ENCODE measurements at places on chromosomes 1 and 21.

DNA sequence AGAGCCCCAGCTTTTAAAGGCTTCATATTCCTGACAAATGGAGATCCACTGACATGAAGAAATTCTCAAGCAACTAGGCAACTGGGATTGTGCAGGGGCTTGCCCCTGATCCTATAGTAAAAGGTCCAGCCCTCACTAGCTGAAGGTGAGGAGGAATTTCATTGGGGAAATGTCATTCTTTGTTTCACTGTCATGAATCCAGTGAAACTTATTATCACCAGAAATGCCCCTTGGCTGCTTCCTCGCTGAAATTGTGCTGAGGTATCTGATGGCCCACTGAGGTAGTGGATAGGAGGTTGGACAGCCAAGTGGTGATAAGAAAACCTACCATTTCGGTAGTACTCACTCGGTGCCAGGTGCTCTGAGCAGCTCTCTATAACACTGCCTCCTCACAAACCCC lies 36.2 kb downstream of the CCN1 start:
- DNase-seq, result no peak

GRCh38 chr1:18773753-18774152 lies 85.7 kb downstream of the TAS1R2 start:
- no peak for DNase-seq

- no peak for DNase-seq
These were observed 5.6 kb upstream of the ADAMTSL4 start for GRCh38 chr1:150543500-150544143.

DNA sequence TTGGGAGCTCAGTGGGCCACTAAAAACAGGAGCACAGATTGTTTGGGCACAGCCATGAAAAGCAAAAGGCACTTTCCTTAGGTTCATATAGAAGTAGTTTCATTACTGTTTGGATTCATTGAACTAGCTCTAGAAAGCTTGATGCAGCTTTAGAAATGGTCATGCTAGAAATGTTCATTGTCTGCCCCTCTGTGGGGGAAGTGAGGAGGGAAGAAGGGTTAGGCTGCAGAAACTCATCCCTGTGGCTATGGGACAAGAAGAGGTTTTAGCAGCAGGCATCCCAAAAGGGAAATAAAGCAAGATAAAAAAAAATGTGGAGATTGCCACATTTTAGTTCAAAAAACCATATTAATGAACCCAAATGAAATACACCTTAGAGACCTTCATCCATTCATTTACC lies 359.6 kb upstream of the PTBP2 start:
- no peak for DNase-seq

GRCh38 chr1:159944623-159945455 lies 574 bp downstream of the IGSF9 start:
- no peak for DNase-seq

DNA sequence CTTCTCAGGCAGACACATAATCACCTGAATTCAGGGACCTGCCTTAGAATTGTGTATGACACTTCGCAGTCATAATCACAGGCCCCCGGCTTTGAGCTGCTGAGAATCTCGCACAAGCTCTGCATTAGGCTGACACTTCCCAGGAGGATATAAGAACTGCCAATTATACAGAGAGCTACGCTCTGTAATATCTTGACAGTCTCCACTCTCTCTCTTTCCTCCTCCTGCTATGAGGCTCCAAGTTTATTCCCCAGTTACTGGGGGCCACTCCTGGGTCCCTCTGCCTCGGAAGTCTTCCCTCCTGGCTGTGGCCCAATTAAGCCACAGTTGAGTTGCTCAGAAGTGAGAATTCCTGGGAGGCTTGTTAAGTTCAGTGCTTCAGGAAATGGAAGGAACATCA lies 42.7 kb downstream of the EBNA1BP2 start:
- no peak for DNase-seq

- DNase-seq, result no peak
These were observed 56.6 kb upstream of the SLC2A1 start for GRCh38 chr1:43015269-43015668.

GRCh38 chr1:226637147-226637935 lies 88.8 kb downstream of the STUM start:
- DNase-seq, result no peak

GRCh38 chr1:192737306-192737705 lies 71.5 kb upstream of the RGS2 start:
- no peak for DNase-seq
